ENCODE measurements at places on chromosomes 2 and 18. TPM values are rescaled to one million over a fixed set of nuclear protein-coding genes. Genes with fewer than 3 reads are reported as not detected.

GRCh38 chr18:48991319-48991660, 40.5 kb upstream of the SMAD7 start:
- no peak for DNase-seq

The BOLL gene
- total RNA-seq = not detected

GRCh38 chr2:157696036-157696435, 67.4 kb upstream of the ACVR1C start:
- no peak for DNase-seq

DNA sequence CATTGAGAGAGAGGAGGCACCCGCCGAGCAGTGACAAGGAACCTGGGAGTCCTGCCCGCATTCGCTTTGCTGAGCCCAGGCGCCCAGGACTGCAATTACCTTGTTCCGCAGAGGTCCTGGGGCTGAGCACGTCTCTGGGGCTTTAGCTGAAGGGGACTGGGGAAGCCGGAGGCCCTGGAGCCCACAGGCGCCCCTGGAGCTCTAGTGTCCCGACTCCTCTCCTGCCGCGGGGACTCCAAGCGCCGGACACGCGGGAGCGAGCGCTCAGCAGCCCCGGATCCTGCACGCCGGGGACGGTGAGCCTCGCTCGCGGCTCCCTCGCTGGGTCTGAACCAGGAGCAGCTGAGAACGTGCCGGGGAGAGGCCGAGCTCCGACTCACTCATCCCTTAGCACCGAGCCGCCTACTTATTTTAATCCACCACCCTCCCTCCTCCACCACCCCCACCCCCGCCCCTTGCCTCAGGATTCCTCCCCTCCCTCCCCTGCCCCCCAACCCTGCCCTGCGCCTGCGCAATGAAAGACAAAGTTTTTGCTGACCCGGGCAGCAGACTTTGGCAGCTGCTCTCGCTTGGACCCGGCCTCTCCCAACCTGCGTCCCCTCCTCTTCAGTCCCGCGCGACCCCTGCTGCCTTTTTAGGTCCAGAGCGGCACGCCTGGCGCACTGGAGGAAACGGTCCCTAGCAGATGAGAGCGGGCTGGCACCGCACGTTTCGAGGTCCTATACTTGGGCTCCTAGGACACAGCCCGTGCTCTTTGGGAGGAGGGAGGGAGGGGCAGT, at the start of gene OSR1:
TSS of gene OSR1 (minus strand) at position 382 of the 779 bp plus-strand sequence. CDS start 4,818 bp downstream, outside the sequence.
- DNase-seq = no peak

DNA sequence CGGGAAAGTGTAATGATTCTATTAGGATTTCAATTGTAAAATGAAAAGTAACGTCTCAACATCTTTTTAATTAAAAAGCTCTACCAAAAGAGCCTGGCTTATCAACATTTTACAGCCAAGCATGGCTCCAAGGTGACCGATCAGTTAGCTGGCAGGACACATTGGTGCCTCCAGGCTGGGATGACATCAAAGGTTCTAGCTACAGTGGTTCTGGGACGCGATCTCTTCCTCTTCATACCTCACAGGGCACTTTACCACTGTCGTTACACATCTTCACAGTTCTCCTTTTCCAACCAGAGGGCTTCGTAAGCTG, 693 bp downstream of the ORC2 start:
- no peak for DNase-seq

- DNase-seq = no peak
Observed at GRCh38 chr18:770583-770961, 41.5 kb downstream of the YES1 start.

The GLI2 gene
- 7.5 TPM for total RNA-seq

- no peak for DNase-seq
Observed at GRCh38 chr18:3597409-3598357, 147.7 kb downstream of the TGIF1 start.

GRCh38 chr2:49288113-49288705, 133.9 kb upstream of the FSHR start:
- DNase-seq = no peak

GRCh38 chr2:12971581-12972365, 255.0 kb downstream of the TRIB2 start:
- no peak for DNase-seq

- DNase-seq = no peak
Observed at GRCh38 chr18:44779753-44780292, 99.1 kb downstream of the SETBP1 start.

- DNase-seq = no peak
Observed at GRCh38 chr18:78786776-78787175, 192.8 kb upstream of the SALL3 start.

Measured in tibial nerve (tissue), 4 donors.